Activated T-helper 17 cell treated with anti-CD3 and anti-CD28 coated beads, Interleukin-2, amount 50 U/mL, for 72 hours (primary cell): ENCODE measurements at places on chromosomes 5 and 9. TPM values are rescaled to one million over a fixed set of nuclear protein-coding genes. Genes with fewer than 3 reads are reported as not detected.

GRCh38 chr5:15525703-15526275 is 25.8 kb downstream of the FBXL7 start:
- no peak for ATAC-seq

- peak; percentile 66 for ATAC-seq
These were observed 1.4 kb upstream of the SMIM27 start for GRCh38 chr9:32550562-32551275.

GRCh38 chr5:171629628-171630349 is 155.8 kb upstream of the SMIM23 start:
- ATAC-seq: no peak

The ROR2 gene
- not detected for total RNA-seq

DNA sequence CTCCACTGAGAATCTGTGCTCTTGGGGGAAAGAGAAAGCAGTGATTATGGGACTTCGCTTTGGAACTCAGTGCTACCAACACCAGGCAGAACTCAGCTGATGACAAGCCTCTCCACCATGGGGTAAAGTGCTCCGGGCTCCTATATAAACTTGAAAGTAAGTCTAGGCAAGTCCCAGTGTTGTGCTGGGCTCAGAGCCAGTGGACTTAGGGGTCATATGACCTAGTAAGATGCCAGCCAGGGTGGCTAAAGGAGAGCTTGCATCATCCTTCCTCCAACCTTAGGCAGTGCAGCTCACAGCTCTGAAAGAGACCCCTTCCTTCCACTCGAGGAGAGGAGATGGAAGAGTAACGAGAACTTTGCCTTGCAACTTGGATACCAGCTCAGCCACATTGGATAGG is 35.1 kb upstream of the FREM1 start:
- ATAC-seq: no peak

GRCh38 chr5:146203872-146204192 is 427 bp downstream of the RBM27 start:
- ATAC-seq: peak; percentile 20

- no peak for ATAC-seq
These were observed 4.5 kb downstream of the EGR1 start for GRCh38 chr5:138469540-138470321.

The PCA3 gene
- not detected for total RNA-seq

- ATAC-seq: no peak
These were observed 235.6 kb downstream of the SPOCK1 start for GRCh38 chr5:137263371-137264005.

The PKN3 gene
- total RNA-seq: 9.1 TPM

DNA sequence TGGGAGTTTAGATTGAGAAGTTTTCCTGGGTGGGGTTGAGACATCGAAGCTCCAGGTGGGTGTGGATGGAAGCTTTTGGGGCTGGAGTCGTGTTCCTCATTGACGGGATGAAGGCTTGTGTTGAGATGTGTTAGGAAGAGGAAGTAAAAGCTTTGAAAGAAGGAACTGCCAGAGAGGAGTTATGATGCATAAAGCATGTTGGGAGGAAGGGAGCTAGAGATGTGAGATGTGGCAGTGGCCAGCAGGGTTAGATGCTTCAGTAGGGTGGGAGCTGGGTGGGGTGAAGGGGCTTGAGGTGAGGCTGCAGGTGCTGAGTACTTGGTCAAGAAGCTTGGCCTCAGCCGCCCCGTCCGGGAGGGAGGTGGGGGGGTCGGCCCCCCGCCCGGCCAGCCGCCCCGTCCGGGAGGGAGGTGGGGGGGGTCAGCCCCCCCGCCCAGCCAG is 56.7 kb downstream of the HSPA4 start:
- no peak for ATAC-seq

DNA sequence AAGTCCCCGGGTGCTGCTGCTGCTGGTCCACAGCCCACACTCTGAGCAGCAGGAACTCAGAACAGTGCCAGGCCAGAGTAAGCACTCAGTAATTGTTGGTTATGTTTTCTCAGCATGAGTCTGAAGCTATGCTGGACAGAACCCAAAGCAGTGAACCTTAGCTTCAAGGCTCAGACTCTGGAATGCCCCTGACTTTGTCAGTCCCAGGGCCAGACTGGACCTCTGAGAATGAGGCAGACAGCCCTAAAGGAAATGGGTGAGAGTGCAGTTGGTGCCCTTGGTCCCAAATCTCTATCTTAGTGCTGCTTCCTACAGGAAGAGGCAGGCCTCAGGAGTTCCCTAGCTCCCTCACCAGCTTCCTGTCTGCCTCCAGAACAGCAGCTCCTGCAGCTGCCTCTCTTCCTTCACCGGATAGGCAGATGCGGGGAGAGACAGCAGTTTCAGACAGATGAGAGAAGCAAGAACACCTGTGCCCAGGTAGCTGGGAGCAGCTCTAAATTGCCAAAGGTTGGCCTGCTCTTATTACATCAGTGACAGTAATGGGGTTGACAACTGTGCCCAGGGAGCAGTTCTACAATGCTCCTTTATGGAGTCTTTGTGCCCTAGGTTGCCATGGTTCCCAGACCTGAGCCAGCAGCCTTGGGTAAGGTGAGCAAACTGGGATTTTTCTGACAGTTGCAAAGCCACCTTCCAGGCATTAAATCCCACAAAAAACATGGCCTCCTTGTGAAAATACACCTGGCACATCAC is 82.2 kb upstream of the CXCL14 start:
- ATAC-seq: no peak

The EIF4E1B gene
- not detected for total RNA-seq

- ATAC-seq: no peak
These were observed 36.3 kb downstream of the GOLM1 start for GRCh38 chr9:86062845-86063693.

The MEF2C gene
- total RNA-seq: not detected

- ATAC-seq: no peak
These were observed 53.6 kb upstream of the CDH18 start for GRCh38 chr5:20041326-20042274.

GRCh38 chr9:108860354-108860753 is 1.7 kb upstream of the ACTL7A start:
- no peak for ATAC-seq

The HMCN2 gene
- not detected for total RNA-seq

The C5orf47 gene
- total RNA-seq: not detected

- ATAC-seq: no peak
These were observed 6.8 kb upstream of the NEURL1B start for GRCh38 chr5:172634106-172634899.

- ATAC-seq: no peak
These were observed 54.1 kb downstream of the AP3S1 start for GRCh38 chr5:115895821-115896220.

DNA sequence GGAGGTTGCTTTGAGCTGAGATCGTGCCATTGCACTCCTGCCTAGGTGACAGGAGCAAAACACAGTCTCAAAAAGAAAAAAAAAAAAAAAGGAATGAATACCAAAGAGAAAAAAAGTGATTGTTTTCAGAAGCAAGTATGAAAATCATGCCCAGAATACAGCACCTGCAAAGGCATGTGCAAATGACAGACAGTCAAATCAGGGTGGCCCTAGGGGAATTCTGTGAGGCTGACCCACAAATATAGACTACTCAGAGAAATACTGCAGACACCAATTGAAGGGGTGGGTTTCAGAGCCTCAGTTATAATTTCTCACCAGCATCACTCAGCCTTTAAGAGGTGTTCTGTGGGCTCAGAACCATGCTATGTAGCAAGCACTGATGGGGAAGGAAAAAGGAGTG is 28.6 kb downstream of the DCAF12 start:
- ATAC-seq: no peak

- no peak for ATAC-seq
These were observed 20.3 kb downstream of the AK8 start for GRCh38 chr9:132857616-132858342.

The C1QTNF2 gene
- not detected for total RNA-seq

DNA sequence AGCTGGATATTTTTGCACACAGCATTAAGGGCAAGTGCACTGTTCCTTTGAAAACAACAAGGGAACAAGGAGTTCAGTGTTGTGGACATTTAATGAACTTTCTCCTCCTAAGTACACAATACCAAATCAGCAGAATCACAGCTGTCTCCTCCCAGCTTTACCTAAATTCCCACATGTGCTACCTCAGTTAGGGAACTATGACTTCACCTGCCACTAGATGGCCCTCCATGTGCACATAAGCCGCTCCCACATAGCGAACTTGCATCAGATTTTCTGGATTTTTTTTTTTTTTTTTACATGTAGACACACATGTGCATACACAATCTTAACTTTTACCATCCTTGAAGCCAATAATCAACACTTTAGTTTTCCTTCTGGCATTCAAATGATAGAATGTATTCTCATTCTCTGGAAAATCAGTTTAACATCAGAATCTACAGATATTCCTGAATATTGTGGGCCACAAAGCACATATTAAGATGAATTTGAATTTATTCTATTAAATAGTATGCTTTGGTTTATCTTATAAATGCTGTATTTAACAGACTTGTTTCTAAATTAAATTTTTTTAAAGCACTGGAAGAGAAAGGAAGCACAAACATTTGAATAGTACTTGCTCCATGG is 123.6 kb downstream of the PALM2AKAP2 start:
- peak; percentile 85 for ATAC-seq

- ATAC-seq: no peak
These were observed 8.7 kb upstream of the GFI1B start for GRCh38 chr9:132969783-132970182.
